Suprapubic skin (tissue), 4 donors: ENCODE measurements at places on chromosomes 1 and 21. TPM values are rescaled to one million over a fixed set of nuclear protein-coding genes. Genes with fewer than 3 reads are reported as not detected.
A peak's percentile ranks its signal among the peaks of the same experiment; 100 is the strongest.

DNA sequence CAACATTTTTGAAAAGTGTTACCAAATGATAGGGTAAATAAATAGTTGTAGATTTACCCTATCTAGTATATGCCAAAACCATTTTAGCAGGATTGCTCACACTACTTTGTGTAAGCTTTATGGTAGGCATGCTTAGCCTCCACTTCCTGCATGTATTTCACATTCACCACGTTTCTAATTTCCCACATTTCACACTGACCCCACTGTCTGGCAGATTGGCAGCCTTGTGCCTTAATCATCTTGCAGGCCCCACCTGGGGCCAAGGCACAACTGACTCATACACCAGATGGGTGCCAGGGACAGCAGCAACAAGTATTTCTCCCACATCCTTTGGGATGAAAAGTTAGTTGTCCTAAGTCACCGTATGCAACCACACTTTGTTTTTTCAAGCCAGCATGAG, 21.2 kb upstream of the CENPF start:
- H3K4me3 ChIP-seq, result no peak overlapping the region
- peak overlapping the region; percentile 64 for H3K27ac ChIP-seq
- no peak for DNase-seq
- H3K4me1 ChIP-seq, result peaks cover 40% of the 10 kb centered on the region
- H3K36me3 ChIP-seq, result no peaks in the 10 kb centered on the region

Gene IGSF21
- 3.5 TPM for total RNA-seq

DNA sequence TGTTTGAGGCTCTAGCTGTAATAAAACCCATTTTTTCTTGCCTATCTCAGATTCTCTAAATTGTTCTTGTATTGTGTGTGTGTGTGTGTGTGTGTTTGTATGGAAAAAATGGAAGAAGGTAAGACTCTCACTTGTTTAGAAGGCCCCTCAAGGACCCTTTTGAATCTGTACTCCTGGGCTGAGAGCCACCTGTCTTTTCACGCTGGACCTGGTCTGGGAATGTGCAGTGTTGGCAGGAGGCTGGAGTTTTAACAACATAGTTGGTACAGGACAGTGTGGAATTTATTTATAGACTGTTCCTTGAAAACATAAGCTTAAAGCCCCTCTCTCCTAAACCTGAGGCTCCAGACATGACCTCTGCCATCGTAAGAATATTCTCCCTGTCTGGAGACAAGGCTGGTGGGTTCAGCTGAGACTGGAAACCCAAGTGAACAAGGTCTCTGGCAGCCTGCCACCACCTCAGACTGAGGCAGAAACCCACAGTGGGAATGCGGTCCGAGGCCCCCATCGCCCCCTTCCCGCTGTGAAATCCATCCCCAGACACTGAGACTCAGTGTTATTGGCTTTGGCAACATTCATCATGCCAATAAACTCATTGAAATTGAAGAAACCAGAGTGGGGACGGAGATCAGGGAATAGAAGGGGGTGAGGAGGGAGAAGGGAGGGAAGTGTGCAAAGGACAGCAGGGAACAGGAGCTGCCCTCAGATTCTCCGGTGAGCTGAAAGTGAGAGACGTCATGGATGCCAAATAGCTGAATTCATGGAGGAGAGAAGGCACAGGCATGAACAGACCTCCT, 24.6 kb upstream of the PLXNA2 start:
- H3K27me3 ChIP-seq, result peaks cover 24% of the 10 kb centered on the region
- no peak overlapping the region for H3K4me3 ChIP-seq
- no peak for DNase-seq
- no peaks in the 10 kb centered on the region for H3K36me3 ChIP-seq
- no peak overlapping the region for H3K27ac ChIP-seq

- H3K36me3 ChIP-seq, result no peaks in the 10 kb centered on the region
- no peaks in the 10 kb centered on the region for H3K4me1 ChIP-seq
- no peaks in the 10 kb centered on the region for H3K27me3 ChIP-seq
- no peak overlapping the region for H3K4me3 ChIP-seq
Measured at GRCh38 chr1:107184888-107185287, 44.0 kb downstream of the NTNG1 start.

GRCh38 chr21:27586986-27587385, 620.1 kb upstream of the ADAMTS5 start:
- DNase-seq, result no peak
- no peaks in the 10 kb centered on the region for H3K36me3 ChIP-seq
- no peak overlapping the region for H3K4me3 ChIP-seq
- no peak overlapping the region for H3K27ac ChIP-seq
- no peaks in the 10 kb centered on the region for H3K27me3 ChIP-seq
- no peaks in the 10 kb centered on the region for H3K4me1 ChIP-seq

DNA sequence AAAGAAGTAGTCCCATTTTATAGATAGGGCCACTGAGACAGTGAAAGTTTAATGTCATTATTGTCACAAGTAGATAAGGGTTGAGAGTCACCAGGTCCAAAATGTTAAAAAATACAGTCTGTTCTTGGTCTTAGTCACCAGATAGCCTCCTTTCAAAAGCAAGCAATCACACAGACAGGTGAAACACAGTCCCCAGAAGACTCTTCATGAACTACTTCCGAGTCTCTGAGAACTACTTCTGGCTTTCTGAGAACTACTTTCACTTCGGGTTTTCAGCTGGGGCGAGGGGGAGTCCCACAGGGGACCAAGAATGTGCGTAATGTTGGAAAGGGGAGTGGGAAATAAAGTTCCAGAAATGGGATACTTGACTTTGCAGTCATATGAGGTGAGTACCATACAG, 143.2 kb downstream of the HHIPL2 start:
- no peaks in the 10 kb centered on the region for H3K36me3 ChIP-seq
- no peaks in the 10 kb centered on the region for H3K4me1 ChIP-seq
- H3K27ac ChIP-seq, result no peak overlapping the region
- H3K27me3 ChIP-seq, result no peaks in the 10 kb centered on the region

- H3K27me3 ChIP-seq, result no peaks in the 10 kb centered on the region
- no peak overlapping the region for H3K27ac ChIP-seq
- no peaks in the 10 kb centered on the region for H3K36me3 ChIP-seq
- DNase-seq, result no peak
- no peak overlapping the region for H3K4me3 ChIP-seq
Measured at GRCh38 chr1:198620951-198621824, 17.7 kb upstream of the PTPRC start.

DNA sequence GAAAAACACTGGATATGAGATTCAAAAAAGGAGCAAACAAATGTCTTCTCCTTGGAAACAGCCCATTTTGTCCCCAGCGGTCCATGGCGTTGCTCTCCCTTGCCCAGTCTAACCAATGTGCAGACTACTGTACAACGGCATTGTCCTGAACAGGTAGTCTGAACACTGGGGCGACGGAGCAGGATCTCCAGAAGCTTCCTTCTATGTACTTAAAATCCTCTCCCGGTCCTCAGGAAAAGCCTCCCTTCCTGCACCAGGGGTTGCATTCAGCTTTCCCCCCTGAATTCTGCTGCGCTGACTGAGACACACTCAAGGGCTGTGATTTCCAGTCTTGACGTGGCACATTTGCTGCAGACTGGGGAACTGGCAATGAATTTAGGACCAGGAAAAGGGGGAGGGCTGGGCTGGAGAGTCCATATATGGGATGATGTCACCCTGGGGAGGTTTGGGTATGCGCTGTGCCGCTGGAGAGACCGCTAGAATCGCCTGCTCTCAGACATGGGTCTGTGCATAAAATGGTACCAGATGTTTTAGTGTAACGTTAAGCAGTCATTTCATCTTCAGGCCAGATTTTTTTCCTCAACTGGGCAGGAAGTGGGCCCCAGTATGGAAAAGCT, 275.9 kb upstream of the C1orf105 start:
- peak overlapping the region; percentile 51 for H3K4me3 ChIP-seq
- peak overlapping the region; percentile 83 for H3K27ac ChIP-seq
- no peaks in the 10 kb centered on the region for H3K27me3 ChIP-seq
- no peaks in the 10 kb centered on the region for H3K36me3 ChIP-seq

GRCh38 chr1:109884242-109884891, 26.3 kb upstream of the CSF1 start:
- no peak overlapping the region for H3K27ac ChIP-seq
- H3K36me3 ChIP-seq, result no peaks in the 10 kb centered on the region
- H3K4me1 ChIP-seq, result peaks cover 22% of the 10 kb centered on the region
- H3K27me3 ChIP-seq, result no peaks in the 10 kb centered on the region
- H3K4me3 ChIP-seq, result no peak overlapping the region

DNA sequence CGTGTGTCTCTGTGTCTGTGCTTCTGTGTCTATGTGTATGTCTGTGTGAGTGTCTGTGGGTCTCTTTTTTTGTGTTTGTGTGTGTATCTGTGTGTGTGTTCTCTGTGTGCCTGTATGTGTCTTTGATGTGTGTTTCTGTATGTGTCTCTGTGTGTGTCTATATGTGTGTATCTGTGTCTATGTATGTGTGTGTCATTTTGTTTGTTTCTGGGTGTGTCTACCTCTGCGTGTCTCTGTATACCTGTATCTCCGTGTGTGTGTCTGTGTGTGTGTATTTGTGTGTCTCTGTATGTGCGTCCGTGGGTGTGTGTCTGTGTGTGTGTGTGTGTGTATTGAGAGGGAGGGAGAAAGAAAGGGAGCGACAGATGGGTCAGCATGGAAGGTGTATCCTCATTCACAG, 106.3 kb upstream of the TRABD2B start:
- H3K36me3 ChIP-seq, result no peaks in the 10 kb centered on the region
- no peak overlapping the region for H3K27ac ChIP-seq
- H3K4me3 ChIP-seq, result no peak overlapping the region
- DNase-seq, result no peak
- no peaks in the 10 kb centered on the region for H3K4me1 ChIP-seq

Gene DDR2
- total RNA-seq, result 7.7 TPM

Gene S100A14
- 555 TPM for total RNA-seq

DNA sequence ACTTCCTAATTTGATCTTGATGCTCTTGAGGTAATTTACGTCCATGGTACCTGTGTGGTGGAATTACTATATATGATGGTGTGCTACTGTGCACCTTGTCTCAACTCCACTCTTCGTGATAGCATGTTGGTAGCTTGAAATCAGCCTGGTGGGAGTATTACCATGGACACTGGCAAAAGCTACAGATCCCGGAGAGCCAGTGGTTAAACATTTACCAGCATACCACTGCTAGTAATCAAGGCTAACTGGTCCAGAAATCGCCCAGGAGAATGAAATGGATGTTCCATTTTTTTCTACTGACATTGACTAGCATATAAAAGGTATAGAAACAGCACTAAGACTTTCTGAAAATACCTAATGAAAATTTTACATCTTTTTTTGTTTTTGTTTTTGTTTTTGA, 30.6 kb downstream of the ELK4 start:
- H3K36me3 ChIP-seq, result peaks cover 14% of the 10 kb centered on the region
- no peak overlapping the region for H3K4me3 ChIP-seq
- H3K4me1 ChIP-seq, result peaks cover 36% of the 10 kb centered on the region
- H3K27ac ChIP-seq, result no peak overlapping the region

GRCh38 chr21:38440746-38441145, 57.5 kb downstream of the ERG start:
- H3K4me1 ChIP-seq, result peaks cover under 1% of the 10 kb centered on the region
- no peaks in the 10 kb centered on the region for H3K36me3 ChIP-seq
- no peak overlapping the region for H3K27ac ChIP-seq
- no peaks in the 10 kb centered on the region for H3K27me3 ChIP-seq

DNA sequence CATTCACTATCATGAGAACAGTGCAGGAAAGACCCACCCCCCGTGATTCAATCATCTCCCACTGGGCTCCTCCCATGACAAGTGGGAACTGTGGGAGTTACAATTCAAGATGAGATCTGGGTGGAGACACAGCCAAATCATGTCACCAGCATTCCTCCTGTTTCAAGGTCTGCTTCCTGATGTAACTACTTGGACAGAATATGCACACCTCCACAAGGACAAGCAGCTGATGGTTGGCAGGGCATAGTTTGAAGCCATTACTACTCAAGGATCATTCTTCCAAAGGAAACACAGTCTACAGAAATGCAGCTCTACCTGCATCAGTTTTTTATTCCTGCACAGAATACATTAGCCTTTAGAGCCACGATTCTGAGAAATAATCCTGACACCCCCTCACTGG, 28.5 kb upstream of the RNF2 start:
- no peaks in the 10 kb centered on the region for H3K4me1 ChIP-seq
- H3K27me3 ChIP-seq, result no peaks in the 10 kb centered on the region
- H3K27ac ChIP-seq, result no peak overlapping the region
- DNase-seq, result no peak
- H3K4me3 ChIP-seq, result no peak overlapping the region

- H3K4me1 ChIP-seq, result no peaks in the 10 kb centered on the region
- DNase-seq, result no peak
- no peak overlapping the region for H3K27ac ChIP-seq
- H3K27me3 ChIP-seq, result no peaks in the 10 kb centered on the region
- H3K36me3 ChIP-seq, result no peaks in the 10 kb centered on the region
- no peak overlapping the region for H3K4me3 ChIP-seq
Measured at GRCh38 chr1:112818990-112819689, 104.0 kb upstream of the PPM1J start.

DNA sequence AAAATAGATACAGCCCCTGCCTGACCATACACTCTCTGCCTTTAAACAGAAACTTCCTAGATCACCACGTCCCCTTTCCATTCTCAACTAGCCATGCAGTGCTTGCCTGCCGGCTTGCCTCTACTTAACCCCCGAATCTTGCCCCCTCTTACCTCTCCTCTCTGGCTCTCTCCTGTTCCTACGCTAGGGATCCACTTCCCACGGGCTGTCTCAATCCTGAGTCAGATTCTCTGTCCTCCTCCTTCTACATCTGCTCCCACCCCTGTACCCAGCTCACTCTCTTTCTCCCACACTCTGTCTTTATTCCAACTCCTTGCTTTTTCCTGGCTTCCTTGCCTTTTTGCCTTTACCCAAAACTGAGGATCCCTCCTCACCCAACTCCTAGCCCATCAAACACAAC, 29.3 kb downstream of the ATF3 start:
- peak overlapping the region; percentile 36 for H3K27ac ChIP-seq
- no peaks in the 10 kb centered on the region for H3K36me3 ChIP-seq
- H3K27me3 ChIP-seq, result no peaks in the 10 kb centered on the region
- H3K4me1 ChIP-seq, result peaks cover 30% of the 10 kb centered on the region
- DNase-seq, result peak; percentile 9

- DNase-seq, result no peak
- peaks cover 2% of the 10 kb centered on the region for H3K27me3 ChIP-seq
- no peak overlapping the region for H3K27ac ChIP-seq
Measured at GRCh38 chr1:209250861-209251636, 332.5 kb upstream of the CAMK1G start.

- no peaks in the 10 kb centered on the region for H3K27me3 ChIP-seq
- H3K4me3 ChIP-seq, result no peak overlapping the region
- H3K27ac ChIP-seq, result no peak overlapping the region
- no peaks in the 10 kb centered on the region for H3K36me3 ChIP-seq
- DNase-seq, result no peak
Measured at GRCh38 chr1:167761400-167761799, 39.6 kb downstream of the MPZL1 start.

- no peak overlapping the region for H3K27ac ChIP-seq
- H3K36me3 ChIP-seq, result no peaks in the 10 kb centered on the region
- H3K27me3 ChIP-seq, result no peaks in the 10 kb centered on the region
- DNase-seq, result no peak
- peaks cover 28% of the 10 kb centered on the region for H3K4me1 ChIP-seq
Measured at GRCh38 chr1:160032165-160032820, 503 bp upstream of the PIGM start.

DNA sequence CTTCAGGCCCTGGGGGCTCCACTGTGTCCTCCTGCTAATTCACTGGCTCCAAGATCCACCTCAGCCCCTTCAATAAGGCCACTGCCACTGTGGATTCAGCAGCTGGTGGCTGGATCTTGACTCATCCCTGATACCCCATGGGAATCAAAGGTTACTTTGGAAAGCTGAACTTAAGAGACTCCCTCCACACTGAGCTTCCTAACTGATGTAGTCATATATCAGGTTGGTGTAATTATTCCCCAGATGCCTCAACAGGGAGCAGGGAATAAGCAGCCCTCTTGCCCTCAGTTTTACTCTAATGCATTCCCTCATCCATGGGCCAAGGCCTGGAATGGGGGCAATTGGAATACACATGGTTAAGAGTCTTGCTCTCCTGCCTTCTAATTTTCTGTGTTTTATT, 164.6 kb downstream of the FASLG start:
- no peak overlapping the region for H3K27ac ChIP-seq
- no peak for DNase-seq
- H3K36me3 ChIP-seq, result no peaks in the 10 kb centered on the region
- no peak overlapping the region for H3K4me3 ChIP-seq
- peaks cover 22% of the 10 kb centered on the region for H3K4me1 ChIP-seq

Gene KCNA3
- total RNA-seq, result 0.80 TPM

Gene NOS1AP
- 9.5 TPM for total RNA-seq
